ENCODE measurements at places on chromosomes 1 and 21.

- no peak for DNase-seq
Measured at GRCh38 chr1:107474877-107475612, 334.2 kb downstream of the NTNG1 start.

DNA sequence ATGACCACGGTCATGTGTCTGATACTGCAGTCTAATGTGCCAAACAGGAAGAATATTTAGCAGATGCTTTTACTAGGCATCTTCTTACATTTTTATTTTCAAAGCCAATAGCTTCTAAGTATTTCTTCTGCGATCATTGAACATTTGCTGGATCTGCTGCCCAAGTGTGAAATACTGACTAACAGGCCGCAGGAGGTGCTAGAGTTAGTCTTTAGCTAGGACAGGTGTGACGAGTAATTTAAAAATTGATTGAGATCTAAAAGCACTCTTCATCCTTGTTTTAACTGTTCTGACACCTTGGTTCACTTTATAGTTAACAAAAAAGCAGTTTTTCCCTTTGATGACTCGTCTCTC is 748 bp upstream of the FAM78B start:
- DNase-seq: no peak

GRCh38 chr1:19054216-19054615 is 97.7 kb upstream of the IFFO2 start:
- DNase-seq: no peak

DNA sequence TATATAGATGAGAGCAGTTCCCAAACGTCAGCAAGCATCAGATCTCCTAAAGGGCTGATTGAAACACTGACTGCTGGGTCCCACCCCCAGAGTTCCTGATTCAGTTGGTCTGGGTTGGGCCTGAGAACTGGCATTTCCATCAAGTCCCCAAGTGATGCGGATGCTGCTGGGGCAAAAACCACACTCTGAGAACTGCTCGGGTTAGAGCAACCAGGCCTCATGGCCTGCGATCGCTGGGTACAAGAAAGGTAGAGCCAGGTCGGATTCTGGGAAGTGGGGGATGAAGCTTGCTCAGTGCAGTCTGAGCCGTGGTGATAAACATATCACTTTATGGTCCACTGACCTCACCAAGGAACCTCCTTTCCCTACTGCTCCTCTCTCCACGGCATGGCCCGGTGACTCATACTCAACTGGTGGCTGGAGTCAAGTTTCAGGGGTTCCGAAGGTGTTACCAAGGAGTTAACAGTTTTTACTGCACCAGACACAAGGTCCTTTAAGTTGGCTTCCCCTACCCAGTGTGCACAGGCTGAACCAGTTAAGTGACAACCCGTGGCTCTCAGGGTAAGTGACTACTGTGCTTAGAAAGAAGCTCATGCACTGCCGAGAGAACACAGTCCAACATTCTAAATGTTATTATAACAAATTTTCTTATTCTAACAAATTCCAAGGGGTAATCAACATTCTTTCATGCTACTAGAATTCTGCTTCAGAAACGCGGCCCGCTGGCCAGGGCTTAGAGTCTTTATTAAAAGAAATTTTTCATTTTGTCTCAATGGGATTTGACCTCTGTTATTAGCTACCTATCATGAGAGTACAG is 153.5 kb downstream of the TGFBR3 start:
- no peak for DNase-seq

- no peak for DNase-seq
Measured at GRCh38 chr1:29974316-29974724, 738.0 kb downstream of the PTPRU start.

DNA sequence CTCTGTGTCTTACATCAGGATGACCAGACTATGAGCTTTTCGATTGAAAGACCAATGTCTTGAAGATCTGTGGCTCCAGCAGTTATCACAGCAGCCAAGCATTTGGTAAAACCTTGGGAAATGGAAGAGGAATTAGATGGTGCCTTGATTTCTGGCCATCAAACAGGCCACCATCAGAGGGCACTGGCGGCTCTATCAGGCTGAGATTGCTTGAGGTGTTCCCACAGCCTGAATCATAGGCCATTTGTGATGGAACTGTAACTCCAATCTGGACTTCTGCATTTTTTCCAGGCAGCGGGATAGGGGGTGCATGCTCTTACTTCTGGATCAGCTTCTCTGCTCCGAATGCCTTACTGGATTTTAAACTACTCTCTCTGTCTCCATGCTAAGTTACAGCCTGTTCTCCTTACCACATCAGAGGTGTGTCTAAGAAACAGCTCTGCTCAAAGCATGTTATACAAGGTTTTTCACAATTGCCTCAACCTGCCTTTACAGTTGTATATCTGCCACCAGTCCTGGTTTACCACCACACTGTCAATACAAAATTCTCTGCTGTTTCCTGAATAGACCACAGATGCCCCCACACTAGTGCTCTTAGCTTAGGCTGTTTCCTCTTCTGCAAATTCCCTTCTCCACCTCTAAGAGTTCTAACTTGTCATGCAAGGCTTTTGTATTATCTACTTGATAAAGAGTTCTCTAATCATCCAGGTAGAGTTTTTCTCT is 180.9 kb downstream of the PTGER3 start:
- no peak for DNase-seq

DNA sequence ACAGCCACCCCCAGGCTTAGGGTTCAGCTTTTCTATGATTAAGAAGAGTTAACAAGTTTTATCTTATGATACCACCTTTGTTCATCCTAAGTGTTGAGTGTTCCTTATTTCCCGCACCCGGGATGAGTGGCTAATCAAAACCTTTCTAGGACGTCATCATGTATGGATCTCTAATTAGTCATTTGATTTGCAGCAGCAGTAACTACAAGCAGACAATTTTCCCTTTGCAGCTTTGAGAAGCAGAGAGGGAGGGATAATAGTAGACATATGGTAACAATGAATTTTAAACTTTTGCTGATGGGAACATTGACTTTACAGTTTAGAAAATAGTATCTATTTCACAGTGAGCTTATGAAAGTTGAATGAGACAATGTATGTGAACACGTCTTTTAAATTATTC is 30.8 kb upstream of the SLC35F3 start:
- DNase-seq: no peak

- DNase-seq: no peak
Measured at GRCh38 chr1:212648431-212648830, 39.9 kb downstream of the ATF3 start.

DNA sequence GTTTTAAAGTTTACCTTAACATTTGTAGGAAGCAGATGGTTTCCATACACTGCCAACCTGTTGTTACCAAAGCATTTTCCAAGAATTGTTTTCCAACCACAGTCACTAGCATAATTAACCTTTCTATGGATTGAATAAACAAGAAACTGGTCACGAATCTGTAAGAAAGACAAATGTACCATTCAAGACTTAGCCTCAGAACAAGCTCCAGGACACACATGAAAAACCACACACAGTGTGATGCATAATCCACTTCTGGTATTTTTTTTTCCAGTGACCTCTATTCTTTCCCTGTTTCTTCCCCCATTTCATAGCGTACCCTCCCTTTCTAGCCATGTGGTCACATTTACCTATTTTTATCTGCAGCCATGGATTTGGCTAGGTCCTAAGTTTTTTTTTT is 29.6 kb upstream of the C1orf87 start:
- no peak for DNase-seq

DNA sequence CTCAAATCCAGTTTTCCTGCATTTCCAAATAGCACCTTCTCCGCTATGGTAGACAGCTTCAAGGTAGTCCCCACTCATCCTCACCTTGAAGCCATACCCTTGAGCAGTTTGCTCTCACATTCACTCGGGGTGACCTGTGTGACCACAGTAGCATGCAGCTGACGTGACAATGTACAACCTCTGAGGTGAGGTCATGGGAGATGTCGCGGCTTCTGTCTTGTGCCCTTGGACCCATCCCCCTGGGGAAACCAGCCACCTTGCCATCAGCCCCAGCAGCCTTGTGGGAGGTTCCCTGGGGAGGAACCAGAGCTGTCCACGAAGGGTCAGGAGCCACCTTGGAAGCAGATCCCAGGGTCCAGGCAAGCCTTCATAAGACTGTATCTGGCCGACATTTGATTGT is 38.3 kb upstream of the DUSP10 start:
- DNase-seq: no peak

GRCh38 chr1:224922404-224923164 is 6.9 kb upstream of the DNAH14 start:
- DNase-seq: no peak

DNA sequence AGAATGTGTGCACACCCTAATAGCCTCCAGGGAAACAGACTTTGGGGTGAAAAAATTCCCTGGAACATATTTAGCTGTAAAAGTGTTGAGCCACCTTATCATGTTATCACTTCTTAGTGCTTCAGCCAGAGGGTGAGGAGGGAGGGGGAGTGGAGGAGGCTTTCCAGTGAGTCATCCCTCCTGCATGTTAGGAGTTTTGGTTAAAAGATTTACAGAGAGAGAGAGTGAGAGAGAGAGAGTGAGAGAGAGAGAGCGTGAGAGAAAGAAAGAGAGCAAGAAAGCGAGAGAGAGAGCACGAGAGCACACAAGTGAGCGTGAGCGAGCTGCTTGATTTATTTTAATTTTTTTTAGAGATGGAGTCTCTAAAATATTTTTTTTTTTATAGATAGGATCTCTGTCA is 13.5 kb upstream of the CACNA1E start:
- DNase-seq: no peak

- DNase-seq: no peak
Measured at GRCh38 chr21:15659753-15660422, 69.9 kb upstream of the USP25 start.

DNA sequence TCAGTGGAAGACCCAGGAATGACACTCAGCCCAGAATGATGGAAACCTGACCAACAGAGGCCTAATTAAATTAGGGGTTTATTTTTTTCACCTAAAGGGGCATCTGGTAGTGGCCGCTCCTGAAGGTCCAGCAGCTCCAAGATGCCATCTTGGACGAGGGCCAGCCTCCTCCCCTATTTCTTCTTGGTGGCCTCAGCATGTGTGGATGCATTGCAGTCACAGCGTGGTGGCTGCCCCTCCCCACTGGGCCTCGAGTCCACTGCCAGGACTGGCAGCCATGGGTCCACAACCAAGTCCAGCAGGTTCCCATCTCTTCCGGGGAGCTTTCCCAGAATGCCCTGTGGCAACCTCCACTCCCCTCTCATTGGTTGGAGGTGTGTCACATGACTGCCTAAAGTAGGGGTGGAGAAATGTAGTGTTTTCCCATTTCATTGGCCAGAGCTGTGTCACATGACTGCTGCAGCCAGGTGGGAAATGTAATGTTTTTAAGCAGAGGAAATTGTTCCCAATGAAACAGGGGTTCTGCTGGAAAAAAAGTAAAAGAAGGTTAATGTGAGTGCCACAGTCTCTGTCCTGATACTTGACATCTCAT is 628.2 kb downstream of the PTPRU start:
- no peak for DNase-seq

GRCh38 chr1:226111098-226111882 is 48.8 kb downstream of the H3-3A start:
- no peak for DNase-seq

DNA sequence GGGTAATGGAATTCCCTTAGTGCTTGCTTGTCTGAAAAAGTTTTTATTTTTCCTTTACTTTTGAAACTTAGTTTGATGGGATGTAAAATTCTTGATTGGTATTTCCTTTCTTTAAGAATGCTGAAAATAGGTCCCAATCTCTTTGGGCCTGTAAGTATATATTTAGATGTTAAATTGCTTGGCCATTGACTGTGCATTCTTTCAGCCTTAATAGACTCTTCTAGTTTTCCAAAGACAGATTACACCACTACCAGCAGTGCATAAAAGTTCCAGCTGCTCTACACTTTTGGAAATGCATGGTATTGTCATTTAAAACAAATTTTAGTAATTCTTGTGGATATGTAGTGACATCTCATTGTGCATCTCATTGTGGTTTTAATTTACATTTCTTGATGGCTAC is 464.8 kb upstream of the USP24 start:
- no peak for DNase-seq

DNA sequence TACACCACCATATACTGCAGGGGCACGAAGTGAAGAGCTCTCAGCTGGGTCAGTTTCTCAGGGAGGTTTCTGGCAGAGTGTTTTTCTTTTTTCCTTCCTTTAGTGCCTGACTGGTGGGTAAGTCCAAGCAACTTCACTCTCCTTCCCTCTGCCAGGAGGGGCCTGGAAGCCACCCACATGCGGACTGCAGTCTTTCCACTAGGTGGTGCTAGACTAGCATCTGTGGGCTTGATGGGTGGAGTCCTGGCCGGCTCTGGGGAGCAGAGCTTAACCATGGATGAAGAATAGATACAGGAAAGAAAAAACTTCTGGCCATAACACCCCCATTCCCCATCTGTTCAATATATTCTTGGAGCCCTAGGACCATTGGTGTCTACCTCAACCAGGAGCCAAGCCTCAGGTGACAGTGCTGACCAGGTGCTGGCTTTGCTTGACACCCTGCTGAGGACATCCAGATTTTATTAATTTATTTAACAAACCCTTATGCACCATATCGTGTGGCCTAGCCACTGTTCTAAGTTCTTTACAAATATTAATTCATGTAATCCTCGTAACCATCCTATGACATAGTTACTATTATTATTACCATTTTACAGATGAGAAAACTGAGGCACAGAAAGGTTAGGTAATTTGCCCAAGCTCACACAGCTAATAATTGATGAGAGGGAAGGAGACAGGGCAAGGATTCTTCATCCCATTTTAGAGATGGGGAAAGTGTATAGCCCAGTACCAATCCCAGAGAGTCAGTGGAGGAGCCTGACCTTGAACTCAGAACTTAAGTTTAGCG is 126.7 kb upstream of the CSF3R start:
- DNase-seq: peak; percentile 8

DNA sequence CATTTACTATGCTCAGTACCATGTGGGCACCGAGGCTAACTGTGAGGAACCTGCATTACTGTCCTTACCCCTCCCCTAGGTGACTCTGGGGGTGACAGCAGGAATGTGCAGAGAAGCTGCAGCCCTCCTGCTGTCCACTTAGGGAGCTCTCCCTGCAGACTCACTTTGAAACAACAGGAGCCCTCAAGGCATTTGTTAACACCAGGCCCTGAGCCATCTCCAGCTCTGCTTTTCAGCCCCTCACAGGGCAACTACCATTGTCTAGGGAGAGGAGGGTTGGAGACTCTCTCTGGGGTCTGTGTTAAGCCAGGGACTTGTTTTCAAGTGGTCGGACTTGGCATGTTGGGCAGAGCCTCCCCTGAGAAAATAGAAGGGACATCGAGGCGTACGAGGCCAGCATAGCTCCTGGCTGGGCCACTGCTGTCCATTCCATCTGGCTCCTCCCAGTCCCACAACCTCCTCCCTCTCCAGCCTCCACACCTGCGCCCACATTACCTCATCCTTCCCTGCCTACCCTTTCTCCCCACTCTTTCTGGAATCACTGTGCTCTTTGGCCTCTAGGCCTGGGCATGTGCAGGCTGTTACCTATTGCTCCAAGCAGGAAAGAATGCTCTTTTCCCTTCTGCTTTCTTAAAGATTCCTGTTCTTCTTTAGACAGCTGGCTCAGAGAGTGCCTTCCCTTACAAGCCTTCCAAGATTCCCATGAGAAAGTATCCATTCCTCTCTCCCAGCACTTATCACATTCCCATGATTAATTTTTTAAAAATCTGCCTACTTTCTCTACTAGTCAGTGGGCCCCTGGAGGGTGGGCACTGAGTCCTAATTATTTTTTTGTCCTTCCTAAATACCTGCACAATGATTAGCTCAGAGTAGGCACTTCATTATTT is 102.7 kb upstream of the GCLM start:
- no peak for DNase-seq

All from CD4-positive, alpha-beta T cell treated with Interferon gamma for 1 hour (primary cell).